Stimulated activated CD4-positive, alpha-beta T cell treated with anti-CD3 and anti-CD28 coated beads, Interleukin-1b, Interleukin-23, amount 100 ng/mL, for 4 hours (primary cell): ENCODE measurements at places on chromosomes 4 and X.

GRCh38 chr4:109921384-109921808 lies 8.7 kb downstream of the EGF start:
- DNase-seq, result no peak

GRCh38 chr4:100486496-100486895 lies 31.3 kb downstream of the EMCN start:
- no peak for DNase-seq

DNA sequence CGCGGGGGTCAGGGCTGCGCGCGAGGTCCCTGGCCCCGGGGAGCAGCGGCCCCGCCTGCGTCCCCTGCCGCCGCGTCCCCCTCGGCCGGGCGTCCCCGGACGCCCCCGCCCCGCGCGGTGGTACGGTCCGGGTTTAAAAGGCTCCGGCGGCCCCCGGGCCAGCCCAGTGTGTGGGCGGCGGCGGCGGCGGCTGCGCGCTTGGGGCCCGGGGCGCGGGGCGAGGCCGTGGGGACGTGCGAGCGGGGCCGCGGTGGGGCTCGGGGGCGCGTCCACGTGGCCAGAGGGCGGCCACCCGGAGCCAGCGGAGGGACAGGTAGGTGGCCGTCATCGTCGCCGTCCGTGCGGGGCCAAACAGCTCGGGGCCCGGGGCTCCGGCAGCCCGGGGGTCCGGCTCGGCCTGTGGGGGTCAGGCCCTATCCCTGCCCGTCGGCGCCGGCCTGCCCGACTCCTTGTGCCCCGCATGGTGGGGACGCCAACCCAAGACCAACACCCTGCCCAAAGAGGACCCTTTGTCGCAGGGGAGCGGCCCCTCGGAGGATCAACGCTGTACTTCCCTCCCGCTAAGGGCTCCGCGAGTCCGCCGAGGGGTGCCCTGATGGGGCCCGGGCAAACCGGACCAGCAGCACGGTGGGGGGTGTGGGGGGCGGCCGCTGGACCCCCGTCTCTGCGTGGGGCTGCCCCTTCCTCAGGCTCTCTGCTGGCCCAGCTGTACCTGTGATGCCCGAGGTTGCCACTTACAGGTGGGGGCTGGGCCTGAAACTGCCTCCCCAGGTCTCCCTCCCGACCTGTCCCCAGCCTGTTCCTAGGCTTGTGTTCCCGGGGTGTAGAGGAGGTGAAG lies at the start of gene PLXNA3:
Gene PLXNA3, plus strand, starts transcription at position 166 of the 838 bp plus-strand sequence. CDS start 1,903 bp downstream, outside the sequence.
- DNase-seq, result peak; percentile 55

DNA sequence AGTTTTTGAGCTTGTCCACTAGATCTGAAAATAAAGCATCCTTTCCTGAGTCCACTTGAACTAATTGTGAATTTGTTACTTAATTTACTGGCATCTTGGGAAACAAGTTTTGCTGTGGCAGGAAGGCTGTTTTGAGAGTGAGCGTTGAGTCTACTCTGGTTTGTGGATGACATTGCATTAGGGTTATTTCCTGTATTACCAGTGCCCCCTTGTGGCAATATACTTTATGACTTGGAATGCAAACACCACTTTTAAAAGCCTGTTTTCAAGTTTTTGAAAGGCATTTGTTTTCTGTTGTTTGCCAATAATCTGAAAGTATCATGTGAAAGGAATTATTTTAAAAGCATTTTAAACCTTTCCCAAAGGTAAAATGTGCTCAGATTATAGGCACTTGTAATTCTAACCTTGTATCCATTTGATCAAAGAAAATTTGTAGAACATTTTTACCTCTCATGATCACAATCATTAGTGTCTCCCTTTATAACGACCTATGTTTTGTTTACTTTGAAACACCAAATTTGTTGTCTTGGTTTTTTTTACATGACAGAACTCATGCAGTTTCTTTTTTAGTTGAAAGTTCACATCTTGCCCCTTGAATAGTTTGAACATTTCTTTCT lies 18.0 kb upstream of the CYP2U1 start:
- no peak for DNase-seq

DNA sequence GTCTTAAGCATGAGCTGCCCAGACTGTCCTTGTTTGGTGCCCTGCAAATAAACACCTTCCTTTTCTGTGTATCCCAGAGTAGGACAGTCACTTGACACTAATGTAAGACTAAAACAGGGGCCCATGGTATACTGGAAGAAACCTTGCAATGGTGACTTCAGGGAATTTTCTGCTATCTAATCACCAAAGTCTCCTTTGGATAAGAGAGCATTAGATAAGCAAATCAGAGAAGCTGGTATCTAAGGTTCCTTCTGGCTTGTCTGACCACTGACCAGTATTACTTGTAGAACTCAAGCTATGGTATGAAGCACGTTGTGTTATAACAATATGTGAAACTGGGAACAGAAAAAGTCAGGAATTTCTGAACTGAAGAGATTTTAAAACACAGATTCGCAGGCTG lies 173.9 kb downstream of the COL25A1 start:
- DNase-seq, result no peak

- no peak for DNase-seq
These were observed 15.0 kb upstream of the PAGE1 start for GRCh38 chrX:49710744-49711319.

GRCh38 chr4:88702782-88703181 lies 5.2 kb upstream of the NAP1L5 start:
- no peak for DNase-seq

GRCh38 chr4:7077371-7077770 lies 9.5 kb upstream of the GRPEL1 start:
- DNase-seq, result no peak

DNA sequence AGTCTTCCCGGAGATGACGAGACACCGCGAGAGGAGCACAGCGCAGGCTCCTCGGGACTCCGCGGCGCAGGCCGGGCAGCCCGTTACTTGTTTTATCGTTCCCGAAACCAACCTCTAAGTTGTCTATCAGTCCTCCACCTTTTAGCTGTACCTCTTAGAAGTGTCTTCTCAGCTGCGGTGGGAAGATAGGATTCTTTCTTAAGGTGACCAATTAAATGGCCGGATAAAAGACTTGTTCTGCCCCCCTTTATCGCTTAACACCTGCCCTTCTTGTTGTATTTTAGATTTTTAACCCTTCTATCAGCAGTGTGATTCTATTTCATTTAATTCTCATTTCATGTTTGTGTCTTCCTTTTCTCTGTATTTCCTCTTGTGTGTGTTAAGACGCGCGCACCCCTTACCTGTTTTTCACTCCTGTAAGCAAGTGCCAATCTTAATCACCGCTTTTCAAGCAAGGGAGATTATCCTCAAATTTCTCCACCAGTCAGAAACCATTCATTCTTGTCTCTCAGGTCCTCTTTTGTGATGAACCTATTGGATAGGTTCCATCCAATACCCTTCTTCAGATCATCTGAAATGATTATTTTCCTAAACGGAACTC lies at the start of gene SLC9B2:
Gene SLC9B2, minus strand, starts transcription at position 15 of the 601 bp plus-strand sequence. CDS start 9,211 bp downstream, outside the sequence.
- no peak for DNase-seq

DNA sequence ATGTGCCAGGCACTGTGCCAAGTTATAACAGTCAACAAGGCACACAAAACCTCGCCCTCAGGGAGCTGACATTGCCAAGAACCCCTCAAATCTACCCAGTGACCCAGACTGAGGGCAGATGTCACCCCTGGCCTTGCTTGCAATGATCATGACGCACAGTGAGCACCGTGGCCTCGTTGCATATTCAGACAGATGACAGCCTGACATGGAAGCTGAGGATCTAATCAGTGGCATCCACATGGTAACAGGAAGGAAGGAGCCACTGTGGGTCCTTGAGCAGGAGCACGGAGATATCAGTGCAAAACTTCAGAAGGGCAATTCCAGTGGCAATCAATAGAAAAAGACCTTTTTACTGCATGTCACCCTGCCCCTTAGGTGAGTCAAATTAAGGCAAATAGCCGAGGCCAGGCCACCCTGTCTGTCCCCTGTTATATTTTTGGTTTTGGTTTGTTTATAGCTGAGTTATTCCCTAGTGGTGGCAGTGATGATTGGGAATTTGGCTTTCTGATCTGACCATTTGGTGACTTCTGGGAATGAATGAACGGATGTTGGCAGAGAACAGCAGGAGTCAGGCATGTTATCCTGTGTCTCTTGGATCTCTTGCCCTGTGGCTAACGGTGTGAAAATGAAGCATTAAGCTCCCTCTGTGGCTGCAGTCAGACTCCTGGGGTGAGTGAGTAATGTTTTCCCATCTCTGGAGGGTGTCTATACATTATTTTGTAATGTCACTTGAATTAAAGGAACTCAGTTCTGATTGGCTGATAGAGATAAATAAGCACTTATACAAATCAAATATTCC lies 20.4 kb downstream of the WDR13 start:
- DNase-seq, result no peak

DNA sequence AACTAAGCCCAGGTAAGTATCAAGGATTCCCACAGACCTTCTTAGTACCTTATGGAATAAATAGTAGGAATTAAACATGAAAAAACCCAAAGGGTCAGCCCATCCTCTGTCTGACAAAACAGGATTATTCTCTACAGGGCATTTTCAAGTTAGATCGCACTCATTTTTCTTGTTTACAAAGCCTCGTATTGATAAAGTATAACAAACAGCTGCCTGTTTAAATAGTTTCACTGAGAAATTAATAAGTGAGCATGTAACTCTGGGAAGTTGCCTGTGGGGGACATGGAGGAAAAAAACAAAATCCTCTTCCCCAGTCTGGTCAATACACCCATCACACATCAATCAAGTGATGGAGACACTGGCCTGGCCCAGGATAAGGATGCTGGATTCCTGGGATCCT lies 48.5 kb downstream of the MAML3 start:
- DNase-seq, result no peak

DNA sequence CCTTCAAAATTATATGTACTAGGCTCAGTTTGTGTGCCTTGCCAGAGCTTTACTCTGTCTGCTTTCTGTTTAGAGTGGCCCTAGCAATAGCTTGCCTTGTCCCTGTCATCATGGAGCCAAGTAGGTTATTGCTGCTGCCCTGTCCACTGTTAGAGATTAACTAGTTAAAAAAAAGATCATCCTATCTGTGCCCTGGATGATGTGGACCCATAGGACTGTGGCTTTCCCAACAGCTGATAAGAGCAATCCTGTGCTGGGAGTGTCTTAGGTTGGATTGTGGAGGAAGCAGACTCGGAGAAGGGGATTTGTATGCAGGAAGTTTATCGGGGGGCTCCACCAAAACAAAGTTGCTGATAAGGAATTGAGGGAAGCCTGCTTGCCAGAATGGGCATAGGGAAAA lies 23.8 kb downstream of the PPP1R2C start:
- no peak for DNase-seq

- no peak for DNase-seq
These were observed 31.6 kb upstream of the DDX3X start for GRCh38 chrX:41302370-41302769.

DNA sequence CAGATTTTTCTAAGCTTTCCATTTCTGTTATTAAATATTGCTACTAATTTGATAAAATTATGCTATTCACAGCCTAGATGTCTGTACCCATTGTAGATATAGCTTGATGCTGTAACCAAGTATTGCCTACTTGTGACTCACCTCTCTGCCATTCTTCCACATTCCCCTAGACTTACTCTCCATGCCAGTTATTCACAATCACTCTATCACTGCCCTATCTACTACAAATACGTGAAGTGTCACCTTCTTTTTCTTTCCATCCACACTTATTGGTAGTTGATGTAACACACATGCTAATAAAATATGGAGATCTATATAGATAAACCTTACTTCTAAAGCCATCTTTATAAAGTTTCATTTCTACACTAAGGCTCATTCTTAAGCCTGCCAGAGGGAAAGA lies 179.4 kb upstream of the PACRGL start:
- no peak for DNase-seq

GRCh38 chrX:84335121-84335520 lies 147.1 kb upstream of the RPS6KA6 start:
- no peak for DNase-seq

- peak; percentile 34 for DNase-seq
These were observed 102.6 kb upstream of the PRKX start for GRCh38 chrX:3815896-3816664.

- DNase-seq, result no peak
These were observed 135.2 kb downstream of the ADGRL3 start for GRCh38 chr4:61335241-61335763.

DNA sequence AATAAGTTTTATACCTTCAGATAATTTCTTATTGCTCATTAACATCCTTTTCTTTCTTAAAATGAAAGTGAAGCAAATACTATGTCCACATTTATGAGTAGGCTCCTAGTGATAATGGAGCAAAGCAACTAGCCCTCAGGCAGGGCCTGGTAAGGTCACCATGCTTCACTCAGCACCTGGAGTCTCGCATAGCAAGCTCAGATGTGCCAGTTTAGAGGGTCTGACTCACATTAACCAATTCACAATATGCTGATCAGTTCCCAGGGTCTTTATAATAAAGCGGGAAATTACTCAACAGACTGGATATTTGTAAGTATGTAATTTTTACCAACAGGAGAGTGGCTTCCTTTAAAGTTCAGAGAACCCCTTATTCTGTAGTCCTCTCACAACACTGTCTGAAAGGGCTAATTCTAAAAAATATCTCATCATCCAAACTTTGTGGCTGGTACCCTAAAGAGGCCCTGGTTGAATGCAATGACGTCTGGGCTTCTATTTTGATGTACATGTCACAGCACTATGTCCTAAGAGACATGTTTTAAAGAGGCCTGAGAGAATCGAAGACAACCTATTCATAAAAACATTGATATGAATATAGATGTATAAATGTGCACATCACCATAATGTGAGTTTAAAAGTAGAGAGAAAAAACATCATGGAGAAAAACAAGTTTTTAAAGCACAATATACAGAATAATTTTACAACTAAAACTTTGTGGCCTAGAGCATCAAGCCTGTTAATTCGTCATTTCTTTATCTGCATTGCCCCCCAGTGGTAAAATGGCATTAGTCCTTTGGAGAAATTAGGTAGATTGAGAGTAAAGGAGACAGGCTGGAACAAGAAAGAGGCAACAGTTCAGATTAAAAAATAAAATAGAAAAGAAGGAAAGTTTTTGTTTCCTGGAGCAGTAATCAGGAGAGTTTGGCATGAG lies 44.3 kb downstream of the IL21 start:
- DNase-seq, result peak; percentile 34

GRCh38 chr4:38656111-38656510 lies 7.9 kb upstream of the KLF3 start:
- DNase-seq, result no peak

- DNase-seq, result no peak
These were observed 9.3 kb downstream of the SUV39H1 start for GRCh38 chrX:48705871-48706270.

DNA sequence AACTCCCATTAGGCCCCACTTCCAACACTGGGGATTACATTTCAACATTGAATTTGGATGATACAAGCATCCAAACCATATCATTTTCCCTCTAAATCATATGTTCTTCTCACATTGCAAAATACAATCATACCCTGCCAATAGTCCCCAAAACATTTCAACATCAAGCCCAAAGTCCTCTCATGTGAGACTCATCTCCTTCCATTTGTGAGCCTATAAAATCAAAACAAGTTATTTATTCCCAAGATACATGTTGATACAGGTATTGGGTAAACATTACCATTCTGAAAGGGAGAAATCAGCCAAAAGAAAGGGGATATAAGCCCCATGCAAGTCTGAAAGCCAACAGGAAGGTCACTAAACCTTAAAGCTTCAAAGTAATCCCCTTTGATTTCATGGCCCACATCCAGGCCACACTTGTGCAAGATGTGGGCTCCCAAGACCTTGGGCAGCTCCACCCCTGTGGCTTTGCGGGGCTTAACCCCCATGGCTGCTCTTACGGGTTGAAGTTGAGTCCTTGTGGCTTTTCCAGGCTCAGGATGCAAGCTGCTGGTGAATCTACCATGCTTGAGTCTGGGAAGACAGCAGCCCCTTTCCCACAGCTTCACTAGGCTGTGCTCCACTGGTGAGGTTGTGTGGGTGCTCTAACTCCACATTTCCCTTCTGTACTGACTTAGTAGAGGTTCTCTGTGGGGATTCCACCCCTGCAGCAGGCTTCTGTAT lies 40.6 kb upstream of the SERTM2 start:
- DNase-seq, result no peak

GRCh38 chr4:61638591-61638990 lies 438.5 kb downstream of the ADGRL3 start:
- no peak for DNase-seq
